ENCODE measurements at places on chromosomes 3 and 15.
A peak's percentile ranks its signal among the peaks of the same experiment; 100 is the strongest.

DNA sequence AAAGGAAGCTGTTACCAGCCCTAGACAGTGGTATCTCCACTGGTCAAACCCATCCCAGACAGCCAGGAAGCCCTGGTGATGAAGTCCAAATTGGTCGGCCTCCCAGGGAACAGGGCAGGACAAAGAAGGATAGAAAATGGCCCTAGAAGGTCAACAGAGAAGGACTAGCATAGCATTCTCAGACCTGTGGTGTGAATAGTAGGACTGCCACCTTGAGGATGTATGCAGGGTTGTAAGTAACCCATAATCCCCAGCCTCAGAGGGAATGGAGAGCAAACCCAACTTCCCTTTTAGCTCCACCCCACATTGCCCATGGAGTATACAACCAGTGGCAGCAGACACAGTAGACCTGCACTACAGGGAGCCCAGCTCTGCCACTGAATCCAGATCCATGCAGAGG lies 68.6 kb upstream of the EIF1B start:
- H3K36me3 ChIP-seq = no peaks in the 10 kb centered on the region
- no peak for DNase-seq
- H3K4me3 ChIP-seq = no peak overlapping the region
- H3K27ac ChIP-seq = no peak overlapping the region
- no peaks in the 10 kb centered on the region for H3K4me1 ChIP-seq

DNA sequence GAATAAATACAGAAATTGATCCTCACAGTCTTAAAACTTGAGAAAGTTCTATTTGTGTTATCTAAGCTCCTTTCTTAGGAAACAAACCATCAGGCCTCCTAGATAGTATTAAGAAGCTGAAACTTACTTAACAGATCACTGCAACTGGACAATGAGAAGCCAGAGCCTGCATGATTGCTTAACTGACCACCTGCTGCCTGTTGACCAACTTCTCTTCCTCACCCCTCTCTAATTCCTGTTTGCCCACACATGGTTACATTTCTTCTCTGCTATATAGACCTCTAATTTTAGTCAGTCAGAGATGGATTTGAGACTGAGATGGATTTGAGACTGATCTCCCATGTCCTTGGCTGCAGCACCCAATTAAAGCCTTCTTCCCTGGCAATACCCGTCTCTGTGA lies 13.5 kb downstream of the CCPG1 start:
- H3K4me1 ChIP-seq = peaks cover 60% of the 10 kb centered on the region
- DNase-seq = no peak
- H3K36me3 ChIP-seq = peaks cover 11% of the 10 kb centered on the region
- H3K27ac ChIP-seq = no peak overlapping the region
- no peak overlapping the region for H3K4me3 ChIP-seq

DNA sequence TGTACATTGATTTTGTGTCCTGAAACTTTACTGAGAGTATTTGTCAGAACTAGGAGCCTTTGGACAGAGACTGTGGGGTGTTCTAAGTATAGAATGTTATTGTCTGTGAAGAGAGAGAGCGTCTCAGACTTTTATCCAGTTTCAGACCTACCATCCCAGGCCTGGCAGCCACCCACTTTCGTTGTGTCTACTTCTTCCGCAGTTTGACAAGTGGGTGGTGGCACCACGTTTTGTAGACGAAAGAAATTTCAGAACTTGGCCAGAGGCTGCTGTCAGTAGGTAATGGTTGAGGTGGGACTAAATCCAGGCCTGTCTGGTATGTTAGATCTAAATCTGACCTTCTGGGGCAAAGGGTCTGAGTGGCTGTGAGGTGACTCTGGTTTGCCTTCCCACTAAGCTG lies 13.4 kb upstream of the TRAK1 start:
- H3K27ac ChIP-seq = no peak overlapping the region
- H3K4me1 ChIP-seq = peaks cover 60% of the 10 kb centered on the region
- H3K36me3 ChIP-seq = peaks cover 5% of the 10 kb centered on the region

DNA sequence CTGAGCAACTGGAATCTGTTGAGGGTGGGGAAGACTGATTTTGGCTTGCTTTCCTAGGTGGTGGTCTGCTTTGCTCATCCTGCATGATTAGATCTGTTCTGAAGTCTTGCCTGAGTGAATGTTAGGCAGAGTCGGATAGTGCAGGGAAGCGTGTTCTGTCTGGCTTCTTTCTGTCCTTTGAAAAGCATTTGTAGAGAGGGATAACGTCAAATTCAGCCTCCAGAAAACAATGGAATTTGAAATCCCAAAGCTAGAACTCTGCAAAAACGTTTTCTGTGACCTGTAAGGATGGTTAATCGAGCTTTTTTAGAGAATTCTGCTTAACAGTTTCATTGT lies 1.4 kb downstream of the GLCE start:
- peak overlapping the region; percentile 88 for H3K27ac ChIP-seq
- peaks cover 30% of the 10 kb centered on the region for H3K4me1 ChIP-seq
- no peaks in the 10 kb centered on the region for H3K27me3 ChIP-seq
- DNase-seq = no peak
- H3K36me3 ChIP-seq = peaks cover 20% of the 10 kb centered on the region

DNA sequence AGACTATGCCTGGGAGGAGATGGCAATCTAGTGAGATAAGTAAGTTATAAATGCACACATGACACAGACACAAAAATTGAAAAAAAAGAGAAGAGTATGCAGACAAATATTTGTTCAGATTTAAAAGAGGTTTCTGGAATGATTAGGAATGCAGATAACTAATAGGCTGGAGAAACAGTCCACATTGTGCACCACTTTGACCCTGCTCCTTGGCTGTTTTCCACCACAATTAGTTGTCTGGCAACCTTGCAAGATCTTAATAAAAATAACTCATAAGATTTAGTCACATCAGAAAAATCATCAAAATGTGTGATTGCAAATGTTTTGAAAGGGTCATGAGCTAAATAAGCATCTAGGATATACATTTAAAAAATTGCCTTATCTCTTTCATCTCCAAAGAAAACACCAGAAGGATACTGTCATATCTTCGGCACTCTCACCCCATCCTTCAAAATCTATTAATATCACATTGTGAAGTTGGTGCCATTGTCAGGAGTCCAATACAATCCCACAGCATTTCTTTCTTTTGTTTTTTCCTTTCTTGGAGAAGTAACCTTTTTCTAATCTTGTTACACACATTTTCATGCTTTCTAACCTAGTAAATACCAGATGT lies 153.7 kb upstream of the KCNMB2 start:
- peaks cover 23% of the 10 kb centered on the region for H3K27me3 ChIP-seq
- no peaks in the 10 kb centered on the region for H3K4me1 ChIP-seq
- H3K27ac ChIP-seq = no peak overlapping the region
